ENCODE measurements at places on chromosomes 6 and 20.
A peak's percentile ranks its signal among the peaks of the same experiment; 100 is the strongest.

GRCh38 chr20:709991-710779, 34.6 kb upstream of the SCRT2 start:
- DNase-seq, result peak; percentile 1

DNA sequence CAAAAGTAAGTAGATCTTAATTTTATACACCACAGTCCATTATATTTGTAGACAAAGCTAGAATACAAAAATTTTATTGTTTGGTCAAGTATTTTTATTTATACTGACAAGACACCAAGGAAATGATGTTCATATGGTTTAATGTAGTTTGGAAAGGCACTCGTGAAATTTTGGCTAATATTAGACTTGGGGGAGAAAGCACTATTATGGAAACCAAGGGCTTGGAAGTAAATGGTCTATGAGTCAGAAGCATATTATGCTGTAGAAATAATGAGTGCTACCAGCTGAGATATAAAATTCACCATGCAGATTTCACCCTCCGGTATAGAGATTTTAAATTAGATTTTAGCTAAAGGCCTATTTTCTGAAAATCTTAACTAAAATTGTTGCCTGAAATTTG, 233.6 kb downstream of the KCNQ5 start:
- no peak for DNase-seq

DNA sequence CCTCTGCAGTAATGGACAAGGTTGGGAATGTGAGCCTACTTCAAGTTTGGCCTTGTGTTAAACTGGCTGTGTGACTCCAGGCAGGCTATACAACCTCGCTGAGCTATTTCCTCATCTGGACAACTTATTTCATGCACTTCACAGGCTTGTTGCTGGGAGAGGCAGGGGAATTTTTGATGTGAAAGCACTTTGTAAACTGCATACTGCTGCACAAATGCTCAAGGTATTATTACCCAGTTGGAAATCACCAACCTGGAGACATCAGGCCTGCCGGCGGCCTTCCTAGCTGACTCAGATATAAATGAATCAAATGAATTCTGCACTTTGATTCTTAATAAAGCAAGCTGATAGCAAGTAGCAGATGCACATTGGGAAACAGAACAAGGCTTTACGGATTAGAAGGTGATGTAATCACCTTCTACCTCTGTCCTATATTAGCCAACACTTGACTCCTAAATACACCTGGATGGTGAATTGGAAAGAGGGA, 10.1 kb downstream of the JARID2 start:
- DNase-seq, result no peak

- no peak for DNase-seq
Measured at GRCh38 chr6:5411414-5411813, 150.1 kb downstream of the FARS2 start.

GRCh38 chr20:52309181-52309580, 117.6 kb upstream of the ZFP64 start:
- DNase-seq, result no peak

DNA sequence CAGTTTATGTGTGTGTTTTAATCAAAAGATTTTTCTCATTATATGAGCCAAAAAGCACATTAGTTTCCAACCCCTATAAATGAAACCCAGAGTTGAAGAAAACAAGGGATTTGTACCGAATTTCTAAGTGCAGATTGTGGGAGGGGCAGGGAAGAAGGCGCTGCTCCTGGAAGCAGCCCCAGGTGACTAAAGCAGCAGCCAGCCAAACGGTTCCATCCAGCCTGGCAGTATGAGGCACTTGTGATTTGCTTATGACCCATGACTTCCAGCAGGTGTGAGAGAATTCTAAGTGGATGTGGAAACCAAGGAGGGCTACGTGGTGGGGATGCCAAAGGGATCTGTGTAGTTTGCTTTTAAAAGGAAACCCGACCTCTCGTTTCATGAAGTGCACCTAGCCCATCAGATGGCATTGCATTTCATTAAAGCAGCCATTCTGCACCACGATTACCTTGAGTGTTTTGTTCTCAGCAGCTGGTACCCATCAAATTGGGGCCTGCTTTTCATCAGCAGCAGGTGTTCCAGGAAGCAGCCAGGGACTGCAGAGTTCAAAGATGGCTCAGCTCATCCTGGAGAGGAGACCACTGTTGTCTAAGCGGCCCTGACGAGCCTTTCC, 79.1 kb downstream of the DTD1 start:
- DNase-seq, result peak; percentile 95

DNA sequence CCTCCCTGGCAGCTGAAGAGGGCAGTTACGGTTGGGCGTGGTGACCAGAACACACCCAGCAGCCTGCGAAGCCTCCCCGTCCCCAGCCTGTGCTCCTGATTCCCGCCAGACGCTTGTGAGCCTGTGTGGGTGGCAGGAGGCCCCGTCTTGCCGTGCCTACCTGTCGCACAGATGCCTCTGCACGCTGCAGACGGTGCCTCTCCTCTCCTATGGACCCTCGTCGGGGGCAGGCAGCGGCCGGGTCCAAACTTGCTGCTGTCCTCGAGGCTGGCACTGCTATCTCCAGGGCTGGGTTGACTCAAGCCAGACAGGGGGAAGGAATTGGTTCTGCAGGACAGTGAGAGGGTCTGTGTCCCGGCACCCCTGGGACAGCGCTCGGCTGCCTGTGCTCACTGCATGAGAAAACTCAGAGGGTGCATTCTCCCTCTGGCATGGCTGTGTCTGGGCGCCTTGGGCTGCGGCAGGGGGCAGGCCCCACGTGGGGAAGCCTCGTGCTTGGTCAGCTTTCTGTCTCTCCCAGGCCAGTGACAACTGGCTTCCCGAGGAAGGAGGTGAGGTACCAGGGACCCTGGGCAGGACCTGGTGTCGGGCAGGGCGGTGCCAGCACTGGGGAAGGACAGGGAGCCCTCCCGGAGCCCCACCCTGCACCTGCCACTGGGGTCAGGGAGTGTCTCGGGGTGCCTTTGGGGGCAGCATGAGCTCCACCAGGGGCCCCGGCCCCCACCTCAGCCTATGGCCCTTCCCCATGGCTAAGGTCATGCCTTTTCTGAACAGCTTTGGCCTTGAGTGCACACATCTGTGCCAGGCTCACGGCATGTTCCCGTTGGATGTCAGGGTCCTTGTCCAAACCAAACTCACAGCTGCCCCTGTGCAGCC, 127.5 kb downstream of the TAF4 start:
- DNase-seq, result no peak

DNA sequence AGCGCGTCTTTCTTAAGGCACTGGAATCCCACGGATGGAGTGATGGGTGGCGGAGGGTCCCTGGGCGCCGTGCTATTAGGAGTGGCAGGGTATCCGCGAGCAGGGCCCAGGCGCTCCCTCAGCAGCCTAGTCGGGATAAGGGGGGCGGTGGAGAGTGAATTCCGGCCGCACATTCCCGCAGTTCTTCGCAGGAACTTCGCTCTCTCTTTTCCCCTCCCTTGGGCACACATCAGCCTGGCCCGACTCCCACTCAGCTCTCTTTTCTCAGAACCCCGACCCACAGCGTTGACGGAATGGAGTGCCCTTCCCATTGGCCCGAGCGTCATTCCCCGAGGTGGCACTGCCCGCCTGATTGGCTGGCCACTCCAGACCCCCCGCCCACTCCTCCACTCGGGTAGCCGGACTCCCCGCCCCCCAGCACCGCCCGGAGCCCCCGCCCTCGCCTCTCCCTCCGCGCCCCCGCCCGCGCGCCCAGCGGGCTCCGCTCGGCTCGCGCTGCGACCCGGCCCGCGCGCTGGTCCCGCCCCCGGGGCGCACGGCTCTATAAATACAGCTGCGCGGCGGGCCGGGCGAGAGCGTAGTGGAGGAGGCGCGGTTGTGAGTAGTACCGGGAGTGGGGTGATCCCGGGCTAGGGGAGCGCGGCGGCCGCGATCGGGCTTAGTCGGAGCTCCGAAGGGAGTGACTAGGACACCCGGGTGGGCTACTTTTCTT, at the start of gene ID4:
Gene ID4, plus strand, starts transcription at position 572 of the 712 bp plus-strand sequence. CDS start 385 bp downstream, outside the sequence.
- peak; percentile 91 for DNase-seq

- DNase-seq, result peak; percentile 68
Measured at GRCh38 chr6:142702501-142703460, 242.2 kb downstream of the HIVEP2 start.

GRCh38 chr6:111119571-111120329, 32.4 kb downstream of the SLC16A10 start:
- DNase-seq, result no peak

DNA sequence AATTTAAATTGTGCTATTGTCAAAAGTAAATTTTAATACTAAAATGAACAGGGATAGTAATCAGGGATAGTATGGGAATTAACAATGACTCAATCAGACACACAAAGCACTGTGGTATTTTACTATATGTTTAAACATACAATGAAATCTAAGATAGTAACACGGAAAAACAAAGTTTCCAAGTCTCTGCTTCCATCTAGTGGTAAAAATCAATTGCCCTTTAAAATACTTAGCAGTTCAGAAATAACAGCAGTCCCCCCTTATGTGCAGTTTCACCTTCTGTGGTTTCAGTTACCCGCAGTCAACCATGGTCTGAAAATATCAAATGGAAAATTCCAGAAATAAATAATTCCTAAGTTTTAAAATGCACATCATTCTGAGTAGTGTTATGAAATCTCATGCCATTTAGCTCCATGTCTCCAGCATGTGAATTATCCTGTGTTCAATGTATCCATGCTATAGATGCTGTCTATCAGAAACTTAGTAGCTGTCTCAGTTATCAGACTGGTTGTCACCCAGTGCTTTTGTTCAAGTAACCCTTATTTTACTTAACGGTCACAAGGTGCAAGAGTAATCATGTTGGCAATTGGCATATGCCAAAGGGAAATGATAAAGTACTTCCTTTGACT, 58.5 kb downstream of the AHI1 start:
- peak; percentile 23 for DNase-seq

DNA sequence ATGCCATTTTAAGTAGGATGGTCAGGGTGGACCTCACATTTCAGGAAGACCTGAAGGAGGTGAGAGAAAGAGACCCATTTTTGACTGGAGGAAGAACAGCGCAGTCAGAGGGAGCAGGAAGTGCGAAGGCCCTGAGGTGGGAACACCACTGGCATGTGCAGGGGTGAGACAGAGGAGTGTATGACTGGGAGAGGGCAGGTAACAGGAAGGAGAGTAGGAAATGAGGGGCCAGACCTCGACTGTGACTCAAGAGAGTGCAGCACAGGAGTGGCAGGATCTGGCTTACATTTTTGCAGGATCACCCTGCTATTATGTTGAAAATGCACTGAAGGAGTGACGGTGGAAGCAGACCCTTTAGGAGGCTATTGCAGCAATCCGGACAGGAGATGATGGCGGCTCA, 117.7 kb upstream of the CDYL start:
- DNase-seq, result no peak

GRCh38 chr6:1228754-1229191, 83.1 kb upstream of the FOXQ1 start:
- no peak for DNase-seq

DNA sequence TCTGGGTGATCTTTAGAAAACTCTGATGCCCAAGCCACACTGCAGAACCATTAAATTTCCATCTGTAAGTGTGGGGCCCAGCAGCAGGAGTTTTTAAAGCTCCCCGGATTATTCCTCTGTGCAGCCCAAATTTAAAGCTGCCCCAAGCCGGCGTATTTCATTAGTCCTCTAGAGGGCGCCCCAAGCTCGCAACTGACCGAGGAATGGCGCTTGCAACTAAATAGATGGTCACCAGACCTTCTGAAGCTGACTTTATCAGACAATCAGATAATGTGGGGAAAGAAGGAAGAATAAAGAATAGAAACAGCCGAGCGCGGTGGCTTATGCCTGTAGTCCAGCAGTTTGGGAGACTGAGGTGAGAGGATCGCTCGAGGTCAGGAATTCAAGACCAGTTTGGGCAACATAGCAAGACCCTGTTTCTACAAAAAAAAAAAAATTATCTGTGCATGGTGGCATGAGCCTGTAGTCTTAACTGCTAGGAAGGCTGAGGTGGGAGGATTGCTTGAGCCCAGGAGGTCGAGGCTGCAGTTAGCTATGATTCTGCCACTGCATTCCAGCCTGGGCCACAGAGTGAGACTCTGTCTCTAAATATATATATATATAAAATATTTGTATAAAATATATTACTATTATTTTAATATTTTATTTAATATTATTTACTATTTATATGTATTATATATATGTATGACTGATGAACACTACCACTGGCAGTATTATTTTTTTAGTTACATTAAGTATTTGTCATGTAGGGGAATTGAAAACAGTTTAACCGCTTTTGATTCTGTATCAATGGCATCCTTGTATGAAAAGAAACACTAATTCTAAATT, 56.0 kb downstream of the OTOR start:
- DNase-seq, result peak; percentile 44

DNA sequence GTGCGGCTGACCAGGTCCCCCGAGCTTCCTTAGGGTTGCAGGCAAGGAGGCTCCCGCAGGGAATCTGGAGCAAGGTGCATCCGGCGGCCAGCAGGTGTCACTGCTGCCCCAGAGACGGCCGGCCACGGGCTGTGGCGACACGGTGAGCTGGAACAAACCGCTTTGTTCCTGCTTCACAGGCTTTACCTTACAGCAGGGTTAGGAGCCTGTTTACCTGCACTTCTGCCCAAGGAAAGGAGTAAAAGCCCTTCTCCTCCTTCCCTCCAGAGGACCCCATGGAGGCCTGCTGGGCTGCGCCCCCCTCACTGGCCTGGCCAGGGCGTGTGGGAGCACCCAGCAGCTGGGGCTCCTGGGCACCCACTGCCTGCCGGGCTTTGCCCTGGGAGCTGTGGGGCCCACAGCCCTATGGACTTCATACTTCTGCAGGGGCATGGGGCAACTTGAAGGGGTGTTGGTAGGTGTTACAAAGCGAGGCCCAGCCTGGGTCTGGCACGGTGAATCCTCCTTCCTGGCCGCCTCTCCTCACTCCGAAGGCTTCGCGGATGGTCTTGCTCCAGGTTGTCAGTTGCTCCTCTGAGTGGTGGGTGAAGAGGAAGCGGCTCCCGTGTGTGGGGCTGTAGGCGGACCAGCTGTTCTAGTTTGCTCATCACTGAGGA, 88.4 kb downstream of the CDC5L start:
- peak; percentile 85 for DNase-seq

GRCh38 chr20:63293456-63293855, 470 bp downstream of the COL20A1 start:
- no peak for DNase-seq

GRCh38 chr6:45650524-45651135, 272.9 kb upstream of the SUPT3H start:
- DNase-seq, result no peak

- no peak for DNase-seq
Measured at GRCh38 chr6:169807229-169807628, 55.8 kb downstream of the ERMARD start.

DNA sequence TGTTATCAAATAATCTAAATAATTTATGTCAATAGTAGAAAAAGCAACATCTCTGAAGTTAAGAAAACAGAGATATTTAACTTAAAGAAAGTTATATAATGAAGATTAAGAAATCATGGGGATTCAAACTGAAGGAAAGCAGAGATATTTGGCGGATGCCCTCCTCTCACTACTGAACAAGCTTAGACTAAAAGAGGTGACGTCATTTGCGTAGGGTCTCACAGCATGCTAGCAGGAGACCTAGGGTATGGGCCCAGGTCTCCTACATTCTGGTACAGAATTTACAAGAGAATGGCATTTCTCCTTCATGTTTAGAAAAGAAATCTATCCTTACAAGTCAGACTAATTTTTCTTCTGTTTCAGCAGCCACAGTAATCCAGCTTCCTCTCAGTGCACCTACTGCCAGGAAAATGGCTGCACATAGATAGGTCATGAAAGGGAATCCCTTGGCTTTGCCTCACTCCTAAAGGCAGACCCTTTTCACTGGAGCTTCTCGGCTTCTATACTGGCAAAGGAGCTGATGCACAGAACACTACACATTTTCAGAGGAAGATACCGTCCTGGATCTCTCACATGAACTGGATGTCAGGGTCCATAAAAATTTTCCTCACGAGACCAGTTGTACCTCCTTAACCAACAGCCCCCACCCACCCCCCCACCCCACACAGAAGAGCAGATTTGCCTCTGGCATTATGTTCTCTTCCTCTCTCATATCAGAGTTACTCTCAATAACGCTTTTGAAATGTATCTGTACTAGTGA, 41.8 kb upstream of the DST start:
- DNase-seq, result no peak

GRCh38 chr6:128521282-128521632, 858 bp upstream of the PTPRK start:
- no peak for DNase-seq

All from DMS79 treated with DMSO at 0.1 percent for 48 hours (cell line).